ENCODE measurements at places on chromosomes 1 and 21. TPM values are rescaled to one million over a fixed set of nuclear protein-coding genes. Genes with fewer than 3 reads are reported as not detected.

The SLC35F3 gene
- 19.1 TPM for total RNA-seq

The CD1E gene
- total RNA-seq, result not detected

The CLDN17 gene
- total RNA-seq, result not detected

The CNR2 gene
- total RNA-seq, result not detected

The BRDT gene
- total RNA-seq, result not detected

The C8B gene
- not detected for total RNA-seq

The ST6GALNAC5 gene
- not detected for total RNA-seq

The LCE1A gene
- total RNA-seq, result not detected

The RHCE gene
- not detected for total RNA-seq

The IRF6 gene
- 0.64 TPM for total RNA-seq

The HFM1 gene
- total RNA-seq, result 0.39 TPM

The KCNN3 gene
- 0.05 TPM for total RNA-seq

The RGS1 gene
- not detected for total RNA-seq

The OVAAL gene
- not detected for total RNA-seq

The CD1D gene
- total RNA-seq, result not detected

The GON4L gene
- 47.6 TPM for total RNA-seq

The STUM gene
- 0.03 TPM for total RNA-seq

The PDC gene
- total RNA-seq, result not detected

The SUSD4 gene
- total RNA-seq, result 0.28 TPM

The SPRR4 gene
- total RNA-seq, result not detected

The TTC22 gene
- total RNA-seq, result 0.10 TPM

The PIGK gene
- total RNA-seq, result 26.8 TPM

The CAPN8 gene
- 0.28 TPM for total RNA-seq

The TPTE gene
- total RNA-seq, result not detected

The FMN2 gene
- 1.9 TPM for total RNA-seq

The LCE3A gene
- total RNA-seq, result not detected

The PLA2G2C gene
- total RNA-seq, result not detected

The NOL9 gene
- 46.4 TPM for total RNA-seq

The SKI gene
- total RNA-seq, result 63.2 TPM

The C4BPA gene
- 0.26 TPM for total RNA-seq

The CFAP74 gene
- not detected for total RNA-seq

The NECTIN4 gene
- not detected for total RNA-seq

The TMPRSS3 gene
- total RNA-seq, result not detected

The GNG4 gene
- 1.1 TPM for total RNA-seq

The AMIGO1 gene
- 0.64 TPM for total RNA-seq

The SPATA46 gene
- not detected for total RNA-seq

The FCGR3A gene
- 0.13 TPM for total RNA-seq

The FAM151A gene
- not detected for total RNA-seq

The SERBP1 gene
- total RNA-seq, result 230 TPM

The SMPDL3B gene
- total RNA-seq, result 1.5 TPM

The RIMKLA gene
- 13.6 TPM for total RNA-seq

The HSD3B2 gene
- 1.2 TPM for total RNA-seq

The HMCN1 gene
- 0.23 TPM for total RNA-seq

The ZBTB21 gene
- total RNA-seq, result 17.9 TPM

The OR2L13 gene
- not detected for total RNA-seq

The COL24A1 gene
- 0.08 TPM for total RNA-seq

The CTXND2 gene
- not detected for total RNA-seq

The RGS13 gene
- not detected for total RNA-seq

The FAM177B gene
- not detected for total RNA-seq

The LIX1L gene
- total RNA-seq, result 23.3 TPM

The RCSD1 gene
- total RNA-seq, result 1.4 TPM

The SLAMF6 gene
- total RNA-seq, result not detected

The AIM2 gene
- total RNA-seq, result not detected

All from Panc1 (cell line).